ENCODE measurements at places on chromosomes 13 and 19.

- no peak for DNase-seq
Observed at GRCh38 chr13:34816245-34816884, 125.7 kb upstream of the NBEA start.

GRCh38 chr19:45118106-45118505 lies 25.1 kb downstream of the PPP1R37 start:
- no peak for DNase-seq

DNA sequence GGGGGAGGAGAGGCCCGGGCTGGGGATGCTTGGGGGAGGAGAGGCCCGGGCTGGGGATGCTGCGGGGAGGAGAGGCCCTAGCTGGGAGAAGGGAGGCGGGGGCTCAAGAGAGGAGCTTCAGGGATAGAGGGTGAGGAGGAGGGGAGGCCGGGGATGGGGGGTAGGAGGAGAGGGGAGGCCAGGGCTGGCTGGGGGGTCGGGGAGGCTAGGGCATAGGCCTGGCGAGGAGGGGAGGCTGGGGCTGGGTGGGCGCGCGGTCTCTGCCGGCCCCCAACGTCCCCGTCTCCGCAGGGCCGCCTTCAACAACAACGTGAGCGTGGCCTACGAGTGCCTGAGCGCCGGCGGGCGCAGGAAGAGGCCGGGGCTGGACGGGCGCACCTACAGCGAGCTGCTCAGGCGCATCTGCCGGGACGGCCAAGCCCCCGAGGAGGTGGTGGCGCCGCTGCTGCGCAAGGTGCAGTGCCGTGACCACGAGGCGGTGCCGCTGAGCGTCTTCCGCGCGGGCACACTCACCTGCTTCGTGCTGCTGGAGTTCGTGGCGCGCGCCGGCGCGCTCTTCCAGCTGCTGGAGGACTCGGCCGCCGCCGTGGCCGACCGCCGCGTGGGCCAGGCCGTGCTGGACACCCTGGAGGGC lies 11.4 kb downstream of the TPGS1 start:
- peak; percentile 40 for DNase-seq

DNA sequence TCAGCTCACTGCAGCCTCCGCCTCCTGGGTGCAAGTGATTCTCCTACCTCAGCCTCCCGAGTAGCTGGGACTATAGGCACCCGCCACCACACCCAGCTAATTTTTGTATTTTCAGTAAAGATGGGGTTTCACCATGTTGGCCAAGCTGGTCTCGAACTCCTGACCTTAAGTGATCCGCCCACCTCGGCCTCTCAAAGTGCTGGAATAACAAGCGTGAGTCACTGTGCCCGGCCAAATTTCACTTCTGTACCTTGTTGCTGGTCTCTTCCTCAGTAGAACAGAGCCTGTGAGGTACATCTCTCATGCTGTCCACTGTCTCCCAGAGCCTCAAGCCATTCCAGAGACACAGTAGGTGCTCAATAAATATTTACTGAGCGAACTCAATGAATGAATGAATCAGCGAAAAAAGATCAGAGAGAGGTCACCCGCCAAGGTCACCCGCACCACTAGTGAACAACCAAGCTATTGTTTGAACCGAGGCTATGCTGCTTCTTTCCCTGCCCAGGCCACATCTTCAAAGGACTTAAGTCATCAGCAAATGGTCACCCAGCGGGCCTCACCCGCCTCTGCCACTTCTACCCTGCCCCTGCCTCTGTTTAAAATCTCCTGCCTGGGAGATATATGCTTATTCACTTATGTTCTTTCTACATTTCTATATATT lies 9.3 kb downstream of the TMEM143 start:
- no peak for DNase-seq

DNA sequence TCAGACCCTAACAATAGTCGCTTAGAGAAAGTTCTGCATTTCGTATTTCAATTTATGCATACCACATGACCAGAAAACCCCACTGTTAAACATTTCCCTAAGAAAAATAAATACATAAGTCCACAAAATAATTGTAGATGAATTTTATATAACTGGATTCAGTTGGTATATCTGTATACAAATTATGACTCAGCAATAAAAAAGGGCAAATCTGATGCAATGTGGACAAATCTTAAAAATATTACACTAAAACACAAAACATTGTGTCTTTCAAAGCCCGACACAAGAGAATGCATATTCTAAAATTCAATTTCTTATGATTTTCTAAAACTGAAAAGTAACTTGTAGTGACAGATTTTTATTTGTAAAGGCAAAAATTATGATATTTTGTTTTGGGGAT lies 1005.0 kb downstream of the EFNB2 start:
- no peak for DNase-seq

- DNase-seq = no peak
Observed at GRCh38 chr19:10797541-10798256, 38.3 kb downstream of the TMED1 start.

DNA sequence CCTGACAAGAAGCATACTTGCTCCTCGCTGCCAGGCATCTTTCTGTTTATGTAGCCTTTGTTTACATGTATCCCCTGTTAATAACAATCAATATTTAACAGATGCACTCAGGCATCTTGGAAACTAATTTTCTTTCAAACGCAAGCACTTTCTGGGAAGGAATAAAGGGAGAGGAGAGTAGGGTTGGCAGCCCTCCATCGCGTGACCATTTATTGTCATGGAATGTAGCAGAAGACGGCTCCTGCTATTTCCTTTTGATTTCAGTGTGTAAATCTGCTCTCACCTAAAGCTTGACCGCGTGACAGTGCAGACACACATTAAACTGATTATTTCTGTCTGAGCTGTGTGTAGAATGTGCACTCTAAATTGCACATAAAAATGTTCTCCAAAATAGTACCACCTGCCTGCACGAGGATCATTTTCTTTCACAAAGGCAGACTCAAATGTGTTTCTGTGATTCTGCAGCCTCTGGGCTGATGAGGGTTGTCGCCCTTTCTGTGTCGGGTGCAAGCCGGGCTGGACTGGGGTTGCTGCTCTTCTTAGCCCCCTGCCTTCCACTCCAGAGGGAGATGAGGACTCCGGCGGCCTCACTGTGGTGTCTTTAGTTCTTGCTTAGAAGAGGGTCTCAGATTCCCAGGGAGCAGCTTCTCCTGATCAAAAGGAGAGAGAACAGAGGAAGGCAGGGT lies 223.5 kb upstream of the MAB21L1 start:
- DNase-seq = peak; percentile 22

- DNase-seq = no peak
Observed at GRCh38 chr19:3653865-3654513, 27.4 kb upstream of the CACTIN start.

DNA sequence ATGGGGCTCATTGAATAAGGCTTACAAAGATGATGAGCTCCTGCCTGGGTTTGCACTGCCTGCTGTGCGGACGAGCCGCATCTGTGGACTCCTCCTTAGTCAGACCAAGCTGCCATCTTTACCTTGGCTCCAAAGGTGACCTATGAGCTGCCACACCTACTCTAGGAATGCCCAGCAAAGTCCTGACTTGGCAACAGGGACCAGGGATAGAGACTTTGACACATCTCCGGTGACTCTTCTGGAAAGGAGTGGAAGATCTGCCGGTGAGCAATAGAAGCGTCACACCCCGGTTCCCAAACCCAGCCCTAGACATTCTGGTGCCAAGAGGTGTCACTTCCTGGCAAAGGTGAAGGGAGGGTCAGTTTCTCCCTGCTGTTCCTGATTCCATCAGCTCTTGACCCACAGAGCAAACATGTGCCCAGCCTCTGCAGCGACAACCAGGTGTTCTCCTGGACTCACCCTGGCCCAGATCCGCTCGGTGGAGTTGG lies 50.2 kb upstream of the GTF3A start:
- peak; percentile 56 for DNase-seq

DNA sequence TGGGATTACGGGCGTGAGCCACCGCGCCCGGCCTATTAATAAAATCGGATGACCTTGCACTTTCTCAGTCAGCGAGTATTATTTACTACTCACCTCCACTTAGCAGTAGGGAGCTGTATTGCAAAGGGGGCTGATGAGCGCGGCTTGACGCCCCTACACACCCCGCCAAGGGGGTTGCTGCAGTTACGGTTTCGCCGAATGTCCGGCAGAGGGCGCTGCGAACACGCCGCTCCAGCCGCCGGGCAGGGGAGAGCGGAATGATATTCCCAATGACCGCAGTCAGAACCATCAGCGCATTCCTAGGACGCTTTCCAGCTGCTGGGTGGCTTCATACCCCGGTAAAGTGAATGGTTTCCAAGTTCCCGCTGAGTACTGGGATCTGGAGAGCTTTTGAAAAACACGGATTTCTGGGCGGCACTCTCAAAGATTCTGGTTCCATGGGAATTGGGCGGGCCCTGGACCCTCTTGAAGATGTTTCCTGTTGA lies 30.0 kb upstream of the TPT1 start:
- peak; percentile 71 for DNase-seq

DNA sequence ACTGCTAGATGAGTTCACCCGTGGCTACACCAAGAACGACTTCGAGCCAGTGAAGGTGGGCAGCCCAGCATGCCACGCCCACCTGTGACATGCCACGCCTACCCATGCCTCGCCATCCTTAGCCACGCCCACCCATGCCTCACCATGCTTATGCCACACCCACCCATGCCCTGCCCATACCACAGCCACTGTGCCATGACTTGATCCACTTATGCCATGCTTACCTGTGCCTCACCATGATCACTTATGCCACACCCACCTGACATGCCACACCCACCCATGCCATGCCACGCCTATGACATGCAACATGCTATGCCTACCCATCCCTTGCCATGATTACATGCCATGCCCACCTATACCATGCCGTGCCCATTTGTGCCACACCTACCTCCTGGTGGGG lies 12.9 kb upstream of the USE1 start:
- no peak for DNase-seq

GRCh38 chr19:50536662-50537305 lies 23.1 kb upstream of the ASPDH start:
- no peak for DNase-seq

DNA sequence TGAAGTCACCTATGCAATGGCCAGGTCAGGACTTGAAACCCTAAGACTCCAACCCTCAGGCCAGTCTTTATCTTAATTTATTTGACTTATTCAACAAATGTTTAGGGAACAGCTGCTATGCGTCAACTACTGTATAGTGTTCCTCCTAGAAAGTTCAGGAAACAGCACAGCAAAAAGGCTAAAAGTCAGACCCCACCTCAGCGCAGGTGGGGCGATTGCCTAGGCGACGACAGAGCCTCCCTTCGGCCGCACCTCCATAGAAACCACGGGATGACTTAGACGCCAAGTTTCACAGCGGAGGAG lies 502 bp downstream of the VRK3 start:
- DNase-seq = no peak

- DNase-seq = no peak
Observed at GRCh38 chr13:48486362-48486761, 46.5 kb downstream of the RCBTB2 start.

GRCh38 chr19:31334849-31335624 lies 14.2 kb downstream of the TSHZ3 start:
- no peak for DNase-seq

Data from transverse colon (tissue), 4 donors.